ENCODE measurements at places on chromosomes 13 and 19. TPM values are rescaled to one million over a fixed set of nuclear protein-coding genes. Genes with fewer than 3 reads are reported as not detected.

GRCh38 chr13:27384285-27384684, 40.1 kb upstream of the GTF3A start:
- no peaks in the 10 kb centered on the region for H3K36me3 ChIP-seq
- DNase-seq = no peak
- no peak overlapping the region for H3K4me3 ChIP-seq

DNA sequence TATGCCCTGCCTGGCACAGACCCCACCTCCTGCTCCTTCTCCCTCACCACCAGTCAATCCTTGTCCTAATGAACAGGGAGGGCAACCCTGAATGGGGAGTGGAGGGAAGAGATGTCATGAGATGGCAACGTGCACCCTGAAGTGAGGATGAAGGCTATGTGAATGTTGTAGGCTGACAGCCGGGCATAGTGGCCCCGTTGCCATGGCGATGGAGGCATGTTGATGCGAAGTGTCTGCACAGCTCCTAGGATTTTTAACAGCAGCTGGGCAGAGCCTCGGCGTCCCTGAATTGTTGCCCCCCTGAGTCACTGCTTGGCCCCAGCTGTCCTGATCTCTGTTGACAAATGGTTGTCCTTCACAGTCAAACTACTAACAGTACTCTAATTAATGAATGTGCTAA, 4.8 kb upstream of the ALOX5AP start:
- peaks cover 2% of the 10 kb centered on the region for H3K36me3 ChIP-seq
- no peak overlapping the region for H3K27ac ChIP-seq
- H3K4me3 ChIP-seq = no peak overlapping the region
- H3K4me1 ChIP-seq = peaks cover 23% of the 10 kb centered on the region

DNA sequence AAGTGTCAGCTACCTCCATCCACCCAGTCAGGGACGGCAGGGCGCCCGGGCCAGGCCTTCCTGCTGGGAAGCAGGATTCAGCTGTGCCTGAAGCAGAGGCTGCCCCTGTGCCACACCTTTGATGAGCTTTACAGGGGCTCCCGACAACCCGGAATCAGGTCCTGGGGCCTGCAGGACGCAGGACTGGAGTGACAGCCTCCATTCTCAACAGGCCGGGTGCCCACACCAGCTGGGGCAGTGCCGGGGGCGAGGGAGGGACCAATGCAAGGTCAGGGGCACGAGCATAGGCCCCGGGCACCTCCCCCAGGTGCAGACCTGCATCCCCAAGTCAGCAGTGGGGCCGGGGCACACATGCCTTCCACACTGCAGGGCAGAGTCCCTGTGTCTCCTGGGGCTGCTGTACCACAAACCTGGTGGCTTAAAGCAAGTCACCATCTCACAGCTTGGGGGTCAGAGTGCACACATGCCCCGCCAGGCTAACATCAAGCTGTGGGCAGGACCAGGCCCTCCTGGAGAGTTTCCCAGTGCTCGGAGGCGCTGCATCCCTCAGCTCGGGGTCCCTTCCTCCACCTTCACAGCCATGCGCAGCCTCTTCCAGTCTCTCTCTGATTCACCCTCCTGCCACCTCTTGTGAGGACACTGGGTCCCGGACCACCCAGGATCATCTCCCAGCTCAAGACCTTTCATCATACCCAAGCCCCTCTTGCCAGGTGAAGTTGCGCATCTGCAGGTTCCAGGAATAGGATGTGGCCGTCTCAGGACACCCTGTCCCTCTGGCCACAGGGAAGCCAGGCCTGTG, 13.4 kb downstream of the UBXN6 start:
- peaks cover 3% of the 10 kb centered on the region for H3K4me1 ChIP-seq
- no peak for DNase-seq
- H3K4me3 ChIP-seq = no peak overlapping the region
- no peaks in the 10 kb centered on the region for H3K27me3 ChIP-seq
- no peak overlapping the region for H3K27ac ChIP-seq

DNA sequence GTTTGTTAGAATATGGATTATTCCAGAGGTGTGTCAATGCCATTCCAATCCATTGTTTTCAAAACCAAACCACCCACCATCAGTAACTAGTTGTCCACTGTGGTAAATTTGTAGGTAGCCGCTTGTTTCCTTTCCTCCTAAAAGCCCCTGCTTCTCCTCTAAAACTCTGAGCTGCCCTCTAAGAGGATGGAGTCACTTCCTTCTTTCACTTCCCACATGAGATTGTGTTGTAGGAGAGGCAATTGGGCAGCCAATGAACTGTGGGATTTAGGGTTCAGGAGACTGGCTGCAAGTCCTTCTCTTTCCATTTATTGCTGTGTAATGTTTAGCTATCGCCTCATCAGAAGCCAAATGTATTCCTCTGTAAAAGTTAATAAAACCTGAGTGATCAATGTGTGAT, 49.9 kb upstream of the RFXAP start:
- H3K27me3 ChIP-seq = peaks cover 6% of the 10 kb centered on the region
- H3K27ac ChIP-seq = no peak overlapping the region
- H3K4me1 ChIP-seq = no peaks in the 10 kb centered on the region
- no peak overlapping the region for H3K4me3 ChIP-seq

DNA sequence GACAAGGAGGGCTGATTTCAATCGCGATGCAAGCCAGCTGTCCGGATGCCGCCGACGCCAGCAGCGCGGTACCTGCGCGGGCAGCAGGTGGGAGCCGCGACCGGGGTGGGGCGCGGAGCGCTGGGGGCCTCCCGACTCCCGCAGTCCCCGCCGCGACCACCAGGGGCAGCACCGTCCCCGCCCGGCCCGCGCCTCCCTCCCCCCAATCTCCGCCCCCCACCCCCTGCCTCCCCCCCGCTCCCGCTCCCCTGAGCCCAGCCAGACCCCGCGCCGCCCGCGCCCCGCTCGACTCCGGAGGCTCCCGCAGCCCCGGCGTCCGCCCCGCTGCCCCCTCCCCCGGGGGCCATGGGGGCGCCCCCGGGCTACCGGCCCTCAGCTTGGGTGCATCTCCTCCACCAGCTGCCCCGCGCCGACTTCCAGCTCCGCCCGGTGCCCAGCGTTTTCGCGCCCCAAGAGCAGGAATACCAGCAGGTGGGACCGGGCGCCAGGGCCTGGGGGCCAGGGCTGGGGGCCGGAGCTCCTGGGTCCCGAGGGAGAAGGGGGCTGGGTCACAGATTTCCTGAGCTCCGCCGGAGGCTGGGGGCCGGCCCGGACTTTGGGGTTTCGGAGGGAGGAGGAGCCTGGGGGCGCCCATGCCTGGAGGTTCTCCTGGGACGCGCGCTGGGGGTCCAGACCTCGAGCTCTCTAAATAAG, at the start of gene TTYH1:
TTYH1 (plus strand) TSS at position 257 of the 693 bp plus-strand sequence; CDS start at position 346, 89 bp downstream.
- no peak within 1 kb of the TSS for H3K4me3 ChIP-seq
- peak; percentile 77 for DNase-seq
- H3K27ac ChIP-seq = no peak within 1 kb of the TSS
- no peaks in the 10 kb centered on the region for H3K36me3 ChIP-seq

DNA sequence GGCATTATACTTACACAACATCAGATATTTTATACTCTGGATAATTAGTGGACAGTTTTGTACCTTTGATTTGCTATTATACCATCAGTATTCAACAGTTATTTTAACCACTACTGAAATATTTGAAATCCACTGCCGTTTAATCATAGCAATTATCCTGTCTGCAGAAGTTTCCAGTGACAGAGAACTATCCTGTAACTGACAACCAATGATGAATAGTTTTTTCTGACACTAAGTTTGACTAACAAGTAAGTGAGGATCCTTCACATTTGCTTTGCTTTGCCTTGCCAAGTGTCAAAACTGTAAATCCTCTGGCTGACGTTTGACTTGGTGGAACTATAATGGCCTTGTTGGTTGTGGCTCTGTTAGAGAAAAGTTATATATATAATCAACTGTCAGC, 410.7 kb downstream of the GPC5 start:
- H3K4me3 ChIP-seq = no peak overlapping the region
- H3K27ac ChIP-seq = no peak overlapping the region
- no peaks in the 10 kb centered on the region for H3K27me3 ChIP-seq
- H3K36me3 ChIP-seq = no peaks in the 10 kb centered on the region
- H3K4me1 ChIP-seq = no peaks in the 10 kb centered on the region

DNA sequence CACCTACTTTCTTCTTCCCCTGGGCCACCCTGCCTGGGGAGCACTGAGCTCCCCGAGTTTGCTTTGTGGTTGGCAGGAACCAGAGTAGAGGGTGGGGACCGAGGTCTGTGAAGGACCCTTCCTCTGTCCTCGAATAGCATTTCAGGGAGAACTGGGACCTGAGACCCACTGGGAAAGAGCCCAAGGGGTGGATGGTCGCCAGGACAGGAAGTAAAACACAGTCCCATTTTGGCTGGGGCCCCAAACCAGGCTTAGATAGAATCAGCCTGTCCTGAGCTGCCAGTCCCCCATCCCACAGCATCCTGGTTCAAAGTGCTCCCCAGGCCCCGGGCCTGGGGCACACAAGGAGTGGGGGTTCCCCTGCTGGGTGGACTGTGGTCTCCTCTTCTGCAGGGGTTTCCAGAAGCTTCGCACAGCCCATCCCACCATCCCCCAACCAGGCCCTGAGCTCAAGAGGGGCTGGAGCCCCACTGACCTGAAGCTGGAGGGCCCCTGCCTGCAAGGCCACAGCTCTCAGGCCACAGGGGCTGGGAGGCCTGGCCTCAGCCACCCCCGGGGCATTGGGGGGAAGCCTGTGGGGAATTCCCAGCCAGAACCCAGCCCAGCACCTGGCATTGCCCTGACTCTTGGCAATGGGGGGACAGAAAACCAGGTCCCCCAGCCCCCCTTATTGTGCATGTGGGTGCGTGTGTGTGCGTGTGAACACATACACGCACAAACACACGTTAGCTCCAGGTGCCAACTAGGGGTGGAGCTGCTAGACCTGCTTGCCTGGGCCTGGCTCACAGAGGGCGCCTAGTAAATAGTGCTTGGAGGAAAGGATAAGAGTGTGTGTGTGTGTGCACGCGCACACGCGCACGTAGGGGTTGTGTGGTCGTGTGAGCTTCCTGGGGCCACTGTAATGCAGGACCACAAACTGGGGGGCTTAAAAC, 995 bp upstream of the MKNK2 start:
- peak overlapping the region; percentile 78 for H3K4me3 ChIP-seq
- peaks cover 37% of the 10 kb centered on the region for H3K4me1 ChIP-seq
- peak; percentile 81 for DNase-seq
- H3K27ac ChIP-seq = peak overlapping the region; percentile 94
- peaks cover 12% of the 10 kb centered on the region for H3K36me3 ChIP-seq

GRCh38 chr19:48203222-48203793, 32.8 kb downstream of the ZSWIM9 start:
- H3K36me3 ChIP-seq = peaks cover 10% of the 10 kb centered on the region
- no peak overlapping the region for H3K4me3 ChIP-seq
- DNase-seq = peak; percentile 65
- no peak overlapping the region for H3K27ac ChIP-seq
- H3K4me1 ChIP-seq = peaks cover 13% of the 10 kb centered on the region
- no peaks in the 10 kb centered on the region for H3K27me3 ChIP-seq

DNA sequence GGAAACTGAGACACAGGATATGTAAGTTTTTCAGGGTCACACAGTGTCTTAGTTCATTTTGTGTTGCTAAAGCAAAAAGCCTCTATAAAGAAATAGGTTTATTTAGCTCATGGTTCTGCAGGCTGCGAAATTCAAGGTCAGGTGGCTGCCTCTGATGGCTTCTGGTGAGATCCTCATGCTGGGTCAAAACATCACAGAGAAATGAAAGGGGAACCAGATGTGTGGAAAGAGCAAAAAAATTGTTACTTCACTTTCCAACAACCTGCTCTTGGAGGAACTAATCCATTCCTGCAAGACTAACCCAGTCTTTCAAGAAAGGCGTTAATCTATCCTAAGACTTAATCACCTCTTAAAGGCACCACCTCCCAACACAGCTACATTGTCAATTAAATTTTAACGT, 64.2 kb upstream of the UBL3 start:
- peaks cover 6% of the 10 kb centered on the region for H3K4me1 ChIP-seq
- peaks cover 4% of the 10 kb centered on the region for H3K27me3 ChIP-seq
- no peak for DNase-seq
- no peak overlapping the region for H3K27ac ChIP-seq
- no peak overlapping the region for H3K4me3 ChIP-seq
- H3K36me3 ChIP-seq = no peaks in the 10 kb centered on the region

GRCh38 chr19:37905946-37906868, at the start of gene WDR87:
WDR87 (minus strand) TSS chr19:37906594; CDS start chr19:37898239, 8,355 bp downstream.
- H3K27me3 ChIP-seq = peaks cover 2% of the 10 kb centered on the region
- H3K36me3 ChIP-seq = no peaks in the 10 kb centered on the region
- H3K4me1 ChIP-seq = peaks cover 18% of the 10 kb centered on the region

GRCh38 chr13:50104493-50104892, 89.2 kb downstream of the KCNRG start:
- H3K4me1 ChIP-seq = peaks cover 27% of the 10 kb centered on the region
- no peak for DNase-seq
- peaks cover 18% of the 10 kb centered on the region for H3K36me3 ChIP-seq
- H3K4me3 ChIP-seq = no peak overlapping the region
- no peaks in the 10 kb centered on the region for H3K27me3 ChIP-seq

DNA sequence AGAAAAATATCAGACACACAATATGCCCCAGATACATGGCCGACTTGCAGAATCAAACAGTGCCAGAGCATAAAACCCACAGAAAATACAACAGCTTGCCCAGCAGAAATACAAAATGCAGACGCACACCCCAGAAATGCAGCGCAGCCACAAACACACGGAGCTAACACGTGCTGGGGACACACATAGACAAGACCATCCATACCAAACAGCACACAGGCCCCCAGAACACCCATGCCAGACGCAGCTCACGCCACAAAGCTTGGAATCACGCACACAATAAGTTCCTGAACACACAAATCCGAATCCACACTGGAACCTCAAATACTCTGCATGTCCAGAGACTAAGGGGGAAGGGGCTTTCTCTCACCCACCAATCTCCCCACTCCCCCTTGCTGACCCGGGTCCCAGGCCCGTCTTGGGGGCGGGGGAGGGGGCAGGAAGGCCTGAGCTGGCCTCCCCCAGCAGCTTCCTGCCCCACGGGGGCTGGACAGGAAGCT, 17.2 kb downstream of the CCDC97 start:
- no peak for DNase-seq
- H3K27ac ChIP-seq = peak overlapping the region; percentile 84

DNA sequence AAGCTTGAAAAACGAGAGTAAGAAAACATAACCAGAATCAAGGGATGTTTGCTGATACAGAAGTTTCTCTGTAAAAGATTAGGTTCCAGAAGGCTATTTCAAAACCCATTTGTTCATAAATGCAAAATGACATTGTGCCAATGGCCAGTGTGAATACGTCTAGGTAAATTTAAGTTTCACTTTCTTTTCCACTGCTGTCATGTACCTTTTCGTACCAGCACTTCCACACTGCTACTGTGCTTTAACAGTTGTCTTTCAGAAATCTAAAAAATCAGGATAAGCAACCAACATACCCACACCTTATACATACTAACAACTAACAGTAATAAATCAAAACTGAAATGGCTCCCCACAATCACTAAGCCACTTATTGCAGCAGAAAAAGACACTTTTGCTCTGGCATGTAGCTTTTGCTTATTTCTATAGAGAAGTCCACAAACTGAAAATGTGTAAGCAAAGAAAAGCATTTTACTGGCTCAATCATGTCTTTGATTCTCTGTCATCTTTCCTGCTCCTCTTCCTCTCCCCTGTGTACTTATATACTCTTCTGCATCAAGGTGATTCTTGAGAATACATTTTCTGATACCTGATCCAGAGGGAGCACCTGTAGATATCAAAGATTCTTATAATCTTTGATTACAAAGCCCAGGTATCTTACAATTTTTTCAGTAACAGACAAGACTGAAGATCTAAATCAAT, 34.3 kb downstream of the ELF1 start:
- peak overlapping the region; percentile 93 for H3K27ac ChIP-seq
- peak overlapping the region; percentile 86 for H3K4me3 ChIP-seq
- peaks cover 51% of the 10 kb centered on the region for H3K4me1 ChIP-seq
- H3K36me3 ChIP-seq = peaks cover 14% of the 10 kb centered on the region

The FCGBP gene
- 4.7 TPM for total RNA-seq

The MYBPC2 gene
- 0.12 TPM for total RNA-seq

The TEX29 gene
- total RNA-seq = 0.51 TPM

The ZNF433 gene
- total RNA-seq = 0.21 TPM

The MAMSTR gene
- total RNA-seq = 1.4 TPM

The RDH8 gene
- not detected for total RNA-seq

The MTUS2 gene
- total RNA-seq = not detected

The FBN3 gene
- not detected for total RNA-seq

The SHISA2 gene
- total RNA-seq = 2.2 TPM
